ENCODE measurements at places on chromosomes 3 and 15.

DNA sequence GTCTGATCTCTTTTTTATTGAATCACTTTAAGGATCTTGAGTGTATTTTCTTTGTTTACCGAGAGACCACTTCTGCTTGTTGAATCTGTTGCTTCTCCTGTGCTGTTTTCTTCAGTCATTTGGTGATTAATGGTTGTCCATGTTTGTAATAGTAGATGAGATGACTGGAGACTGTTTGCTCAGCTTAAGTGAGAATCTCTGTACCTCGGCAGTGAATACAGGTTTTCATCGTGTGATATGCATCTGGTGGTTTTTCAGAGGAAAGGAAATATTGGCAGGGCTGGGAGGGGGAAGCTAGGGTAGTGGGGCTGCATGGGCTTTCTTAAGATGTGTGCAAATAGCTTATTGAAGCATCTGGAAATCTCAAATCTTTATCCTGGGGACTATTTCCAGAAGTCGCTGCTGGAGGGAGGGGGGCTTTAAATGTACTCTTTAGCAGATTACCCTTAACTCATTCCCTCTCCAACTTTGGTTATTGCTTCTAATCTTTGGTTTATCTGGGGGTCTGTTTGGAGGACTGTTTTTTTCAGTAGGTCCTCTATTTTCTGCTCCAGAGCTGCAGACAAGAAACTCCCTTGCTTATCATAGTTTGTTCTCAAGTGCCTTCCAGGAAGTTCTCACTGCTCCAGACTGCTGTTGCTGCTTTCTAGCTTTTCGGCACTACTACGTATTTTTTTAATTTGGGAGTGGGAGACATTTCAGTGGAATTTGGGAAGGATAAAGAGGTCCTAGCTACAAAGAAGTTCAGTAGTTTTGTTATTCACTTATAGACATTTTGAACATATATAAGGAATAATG is 19.4 kb downstream of the CMTM8 start:
- no peak for DNase-seq

- no peak for DNase-seq
Measured at GRCh38 chr3:133459400-133459799, 59.5 kb downstream of the BFSP2 start.

DNA sequence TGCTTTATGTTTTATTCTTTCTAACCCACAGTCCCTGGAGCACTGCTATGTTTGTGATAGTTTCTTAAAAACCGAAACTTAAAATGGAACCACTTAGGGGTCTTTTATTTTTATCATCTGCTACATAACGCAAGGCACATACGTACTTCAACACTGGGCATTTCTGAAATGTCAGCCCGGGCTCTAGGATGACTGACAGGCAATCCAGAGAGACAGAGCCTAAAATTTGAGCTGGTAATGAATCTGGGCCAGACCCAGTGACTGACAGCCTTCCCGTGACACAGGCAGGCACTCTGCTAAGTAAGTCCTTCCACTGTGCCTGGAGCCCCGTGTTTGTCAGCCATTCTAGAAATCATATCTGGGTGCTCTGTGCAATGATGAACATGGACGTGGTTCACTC is 84.6 kb downstream of the RYR3 start:
- no peak for DNase-seq

- DNase-seq, result no peak
Measured at GRCh38 chr15:101813803-101814534, 2.0 kb downstream of the OR4F15 start.

DNA sequence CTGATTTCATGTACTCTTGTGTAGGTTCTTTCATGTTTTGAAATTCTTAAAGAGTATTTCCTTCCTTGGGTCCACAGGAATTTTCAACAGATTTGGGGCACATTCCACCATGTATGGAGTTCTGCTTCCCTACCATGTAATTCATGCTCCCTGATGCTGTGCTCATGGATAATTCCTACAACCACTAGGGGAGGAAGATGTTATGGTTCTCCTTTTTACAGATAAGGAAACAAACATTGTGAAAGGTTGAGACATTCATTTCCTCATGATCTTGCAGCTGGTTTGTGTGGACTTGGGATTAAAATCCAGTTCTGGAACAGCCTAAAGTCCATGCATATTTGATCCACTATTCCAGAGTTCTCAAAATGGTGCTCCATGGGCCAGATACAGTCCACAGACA is 174.9 kb upstream of the FRMD4B start:
- DNase-seq, result no peak

DNA sequence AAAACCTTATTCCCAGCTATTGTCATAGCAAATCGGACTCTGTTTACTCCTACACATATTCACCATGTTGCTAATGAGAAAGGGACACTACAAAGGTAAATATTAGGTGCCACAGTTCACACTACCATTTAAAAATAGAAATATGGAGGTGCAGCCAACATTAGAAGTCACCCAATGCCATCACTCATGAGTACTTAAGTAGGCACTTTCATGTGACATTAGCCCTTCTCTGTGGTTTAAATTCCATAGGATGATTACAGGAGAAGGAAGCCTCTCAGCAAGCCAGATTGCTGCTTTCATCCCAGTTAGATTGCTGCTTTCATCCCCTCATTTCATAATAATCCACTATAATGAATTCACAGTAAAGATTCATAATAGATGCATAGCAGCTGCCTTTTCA is 376.8 kb upstream of the ALCAM start:
- no peak for DNase-seq

- peak; percentile 19 for DNase-seq
Measured at GRCh38 chr3:176663837-176664831, 533.1 kb downstream of the TBL1XR1 start.

- DNase-seq, result peak; percentile 36
Measured at GRCh38 chr3:141561426-141562034, 74.7 kb downstream of the RASA2 start.

GRCh38 chr15:27771892-27772291 is 327.2 kb downstream of the OCA2 start:
- no peak for DNase-seq

DNA sequence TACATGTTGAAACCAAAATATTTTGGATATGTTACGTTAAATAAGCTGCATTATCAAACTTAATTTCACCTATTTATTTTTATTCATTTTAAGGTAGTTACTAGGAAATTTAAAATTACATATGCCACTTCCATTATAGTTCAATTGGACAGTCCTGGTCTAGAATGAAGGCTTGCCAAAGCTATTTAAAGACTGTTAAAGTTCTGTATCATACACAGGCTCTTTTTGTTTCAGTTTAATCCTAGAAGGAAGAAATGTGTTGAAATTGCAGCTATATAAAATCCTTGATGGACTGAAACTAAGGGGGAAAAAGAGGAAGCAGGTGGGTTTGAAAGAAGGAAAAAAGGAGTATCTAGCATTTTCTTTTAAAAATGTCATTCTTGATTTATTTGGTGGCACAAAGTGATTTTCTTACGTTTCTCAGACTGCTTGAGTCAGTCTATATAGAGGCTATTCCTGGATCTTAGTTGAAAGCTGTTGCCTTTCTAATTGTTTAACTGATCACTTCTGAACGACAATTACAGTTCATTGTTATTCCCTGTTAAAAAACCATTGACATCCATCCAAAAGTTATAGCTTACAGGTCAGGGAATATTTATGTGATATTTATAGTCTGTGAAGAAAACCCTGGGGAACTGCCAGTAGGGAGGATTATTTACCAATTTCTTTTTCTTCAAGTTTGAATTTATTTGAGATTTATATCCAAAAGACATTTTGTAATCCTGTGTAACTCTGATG is 195.0 kb downstream of the RORA start:
- DNase-seq, result no peak

- peak; percentile 40 for DNase-seq
Measured at GRCh38 chr3:105827959-105828358, 40.9 kb downstream of the CBLB start.

- no peak for DNase-seq
Measured at GRCh38 chr3:160213191-160213590, 12.0 kb upstream of the C3orf80 start.

- DNase-seq, result no peak
Measured at GRCh38 chr3:185915642-185916041, 22.2 kb downstream of the TRA2B start.

DNA sequence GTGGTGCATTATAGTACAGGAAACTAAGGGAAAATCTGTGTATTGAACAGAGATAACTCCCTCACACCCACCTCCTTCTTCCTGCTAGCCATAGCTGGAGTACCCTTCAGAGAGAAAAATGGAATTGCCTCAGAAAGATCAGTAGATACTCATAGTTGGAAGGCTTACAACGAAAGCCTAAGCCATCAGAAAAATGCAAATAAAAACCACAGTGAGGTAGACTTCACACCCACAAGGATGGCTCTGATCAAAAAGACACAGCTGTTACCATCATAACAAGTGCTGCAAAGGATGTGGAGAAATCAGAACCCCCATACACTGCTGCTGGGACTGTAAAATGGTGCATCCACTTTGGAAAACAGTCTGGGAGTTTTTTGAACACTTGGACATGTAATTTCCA is 7.4 kb upstream of the DLG1 start:
- no peak for DNase-seq

DNA sequence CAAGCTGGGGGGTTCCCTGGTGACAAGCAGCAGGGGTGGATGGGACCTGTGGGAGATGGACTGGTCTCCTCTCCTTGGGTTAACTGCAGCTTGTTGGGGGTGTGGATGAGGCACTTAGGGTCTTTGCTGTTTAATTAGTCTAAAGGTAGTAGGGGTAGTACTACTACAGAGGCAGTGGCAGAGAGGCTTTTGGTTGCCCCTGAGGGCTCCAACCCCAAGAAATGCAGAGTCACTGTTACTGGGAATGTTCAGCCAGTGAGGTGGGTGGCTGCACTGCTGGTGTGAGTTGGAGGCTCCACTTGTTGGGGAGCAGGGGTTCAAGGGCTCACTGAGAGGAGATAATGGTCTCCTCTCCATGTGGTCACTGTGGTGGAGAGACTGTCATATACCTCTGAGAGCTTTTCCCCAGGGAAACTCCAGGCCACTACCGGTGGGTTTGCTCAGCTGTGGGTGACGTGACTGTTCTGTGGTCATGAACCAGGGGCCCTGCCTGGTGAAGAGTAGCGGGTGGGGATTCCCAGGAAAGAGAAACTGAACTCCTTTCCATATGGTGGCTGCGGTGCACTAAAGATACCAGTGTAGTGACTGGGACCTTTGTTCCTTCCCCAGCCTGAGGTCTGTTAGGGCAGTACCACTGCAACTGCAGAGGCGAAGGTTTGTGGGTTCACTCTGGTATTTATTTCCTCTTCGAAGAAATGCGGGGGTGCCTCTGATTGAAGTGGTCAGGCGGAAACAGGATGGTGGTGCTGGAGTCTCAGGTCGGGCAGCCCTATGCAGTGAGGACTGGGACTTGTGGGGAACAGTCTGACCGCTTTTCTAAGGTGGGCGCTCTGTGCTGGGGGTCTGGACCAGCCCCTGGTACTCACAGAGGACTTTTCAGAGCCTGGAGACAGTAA is 68.9 kb upstream of the TNFSF10 start:
- no peak for DNase-seq

GRCh38 chr15:57476533-57476975 is 100.2 kb downstream of the CGNL1 start:
- no peak for DNase-seq

All from HEK293T (cell line).